ENCODE measurements at places on chromosomes 2 and 18.

DNA sequence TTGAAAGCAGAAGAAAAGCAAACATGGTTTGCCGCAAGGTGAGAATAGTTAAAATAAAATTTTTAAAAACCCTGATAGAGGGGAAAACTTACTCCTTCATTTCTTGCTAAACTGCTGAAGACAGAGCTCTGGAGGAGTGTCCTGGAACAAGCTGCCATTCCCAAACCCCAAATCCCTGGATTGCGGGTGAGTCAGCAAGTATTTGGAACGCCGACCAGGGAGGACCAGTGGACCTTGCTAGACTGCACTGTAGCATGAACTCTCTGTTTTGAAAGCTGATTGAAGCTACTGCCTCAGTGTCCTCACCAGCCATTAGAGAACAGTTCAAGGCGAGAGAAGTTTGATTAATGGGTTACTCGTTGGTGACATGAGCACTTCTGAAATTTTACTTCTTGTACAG, 99.4 kb upstream of the RASGRP3 start:
- peak; percentile 86 for DNase-seq

GRCh38 chr2:207403950-207404349, 125.8 kb upstream of the CREB1 start:
- no peak for DNase-seq

DNA sequence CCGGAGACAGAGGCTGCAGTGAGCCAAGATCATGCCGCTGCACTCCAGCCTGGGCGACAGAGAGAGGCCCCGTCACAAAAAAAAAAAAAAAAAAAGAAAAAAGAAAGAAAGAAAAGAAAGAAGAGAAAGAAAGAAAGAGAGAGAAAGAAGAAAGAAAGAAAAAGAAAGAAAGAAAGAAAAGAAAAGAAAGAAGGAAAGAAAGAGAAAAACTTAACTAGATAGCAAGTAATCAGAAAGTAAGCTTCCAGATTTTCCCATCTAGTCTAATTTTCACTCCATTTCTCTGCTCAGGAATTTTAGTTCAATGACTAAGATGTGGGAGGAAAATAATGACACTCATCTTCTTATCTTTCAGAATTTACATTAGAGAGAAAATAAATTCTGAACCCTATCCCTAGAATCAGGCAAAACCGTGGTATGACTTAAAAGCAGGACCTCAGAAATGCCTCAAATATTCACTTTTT, 2.4 kb downstream of the GFPT1 start:
- DNase-seq: peak; percentile 42

GRCh38 chr18:38402509-38402908, 836.9 kb upstream of the CELF4 start:
- no peak for DNase-seq

DNA sequence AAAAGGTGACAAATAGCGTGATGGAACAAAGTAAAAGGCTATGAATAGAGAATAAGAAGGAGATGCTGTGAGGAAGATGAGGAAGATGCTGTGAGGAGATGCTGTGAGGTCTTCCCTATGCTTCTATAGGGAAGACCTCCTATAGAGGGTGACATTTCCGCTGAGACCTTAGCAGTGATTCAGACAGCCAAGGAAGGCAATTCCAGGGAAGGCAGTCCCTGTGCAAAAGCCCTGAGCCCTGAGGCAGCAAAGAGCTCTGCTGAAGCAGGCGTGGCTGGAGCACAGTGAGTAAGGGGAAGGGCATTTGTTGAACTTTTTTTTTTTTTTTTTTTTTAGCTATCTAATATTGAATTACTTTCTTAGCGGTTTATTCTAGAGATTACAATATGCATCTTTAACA, 142.7 kb upstream of the FOSL2 start:
- peak; percentile 66 for DNase-seq

DNA sequence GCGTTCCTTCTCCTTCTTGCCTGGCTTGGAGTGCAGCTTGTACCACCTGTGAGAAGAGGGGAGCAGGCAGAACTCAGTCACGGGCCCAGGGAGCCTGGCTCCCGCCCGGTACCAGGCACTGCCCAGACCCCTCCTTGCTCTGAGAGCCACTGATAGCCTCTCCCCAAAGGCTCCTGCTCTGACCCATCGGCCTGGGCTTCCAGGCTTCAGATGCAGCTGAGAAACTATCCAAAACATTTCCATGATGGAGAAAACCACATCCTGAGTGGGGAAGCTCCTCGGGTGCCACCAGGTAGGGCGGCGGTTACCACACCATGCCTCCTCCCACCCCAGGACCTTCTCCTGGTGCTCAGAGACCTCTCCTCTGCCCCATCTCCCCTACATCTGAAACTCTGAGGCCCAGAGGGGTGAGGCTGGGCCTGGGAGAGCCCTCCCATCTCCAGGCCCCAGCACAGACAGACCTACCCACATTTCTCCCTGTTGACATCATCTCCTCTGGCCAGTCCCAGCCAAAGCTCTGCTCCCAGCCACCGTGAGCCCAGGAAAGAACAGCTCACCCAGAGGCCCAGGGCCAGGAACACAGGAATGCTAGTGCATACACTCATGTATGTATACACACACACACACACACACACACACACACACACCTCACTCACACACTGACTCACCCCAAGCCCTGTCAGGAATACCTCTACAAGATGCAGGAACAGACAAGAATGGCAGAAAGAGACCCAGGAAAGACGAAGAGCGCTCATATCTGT, 17.9 kb upstream of the SFXN5 start:
- DNase-seq: peak; percentile 99

DNA sequence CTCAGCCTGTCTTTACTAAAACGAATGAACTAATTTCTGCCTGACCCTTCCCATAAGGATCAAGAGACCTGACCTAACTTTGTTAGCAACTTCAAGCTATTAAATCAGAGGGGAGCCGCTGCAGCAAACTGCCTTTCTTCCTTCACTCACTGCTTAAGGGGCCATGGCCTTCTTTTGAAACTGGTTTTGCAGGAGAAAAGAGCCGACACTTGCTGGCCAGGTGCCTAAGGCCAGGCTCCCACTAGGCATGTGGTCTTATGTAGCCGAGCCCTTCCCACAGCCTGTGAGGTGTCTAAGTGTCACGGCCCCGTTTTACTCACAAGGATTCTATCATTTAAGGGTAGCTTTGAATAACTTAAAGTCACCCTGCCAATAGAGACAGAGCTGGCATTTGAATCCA, 130.8 kb downstream of the ZNF236 start:
- peak; percentile 21 for DNase-seq

GRCh38 chr2:230668939-230669303, 43.7 kb upstream of the CAB39 start:
- DNase-seq: no peak
